Hippocampal formation (tissue), 2 donors: ENCODE measurements at places on chromosomes 6 and 20.
A peak's percentile ranks its signal among the peaks of the same experiment; 100 is the strongest.

DNA sequence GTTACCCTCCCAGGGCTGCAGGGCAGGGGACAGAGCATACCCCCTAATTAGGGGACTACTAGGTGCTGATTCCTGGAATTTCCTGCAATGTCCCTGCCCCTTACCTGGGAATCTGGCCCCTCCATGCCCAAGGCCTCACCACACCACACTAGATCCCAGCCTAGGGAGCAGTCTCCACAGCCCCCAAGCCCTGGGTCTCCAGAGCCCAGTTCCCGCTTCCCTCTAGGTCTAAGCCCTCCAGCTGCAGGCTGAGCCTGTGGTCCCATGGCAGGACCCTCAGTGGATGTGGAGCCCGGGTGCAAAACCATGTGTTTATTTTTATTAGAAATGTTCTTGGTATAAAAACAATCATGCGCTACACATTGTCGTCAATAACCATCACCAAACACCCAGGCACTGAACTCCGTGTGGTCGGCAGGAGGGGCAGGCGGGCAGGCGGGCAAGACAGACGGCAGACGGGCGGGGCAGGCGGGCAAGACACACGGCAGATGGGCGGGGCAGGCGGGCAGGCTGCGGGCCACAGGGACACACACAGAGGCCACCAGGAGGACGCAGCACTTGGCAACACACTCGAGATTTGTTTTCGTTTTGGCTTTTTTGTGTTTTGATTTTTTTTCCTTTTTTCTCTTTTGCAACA is 124.2 kb downstream of the GRM4 start:
- DNase-seq, result no peak

GRCh38 chr6:142871910-142872331 is 73.1 kb downstream of the HIVEP2 start:
- peak; percentile 21 for DNase-seq

DNA sequence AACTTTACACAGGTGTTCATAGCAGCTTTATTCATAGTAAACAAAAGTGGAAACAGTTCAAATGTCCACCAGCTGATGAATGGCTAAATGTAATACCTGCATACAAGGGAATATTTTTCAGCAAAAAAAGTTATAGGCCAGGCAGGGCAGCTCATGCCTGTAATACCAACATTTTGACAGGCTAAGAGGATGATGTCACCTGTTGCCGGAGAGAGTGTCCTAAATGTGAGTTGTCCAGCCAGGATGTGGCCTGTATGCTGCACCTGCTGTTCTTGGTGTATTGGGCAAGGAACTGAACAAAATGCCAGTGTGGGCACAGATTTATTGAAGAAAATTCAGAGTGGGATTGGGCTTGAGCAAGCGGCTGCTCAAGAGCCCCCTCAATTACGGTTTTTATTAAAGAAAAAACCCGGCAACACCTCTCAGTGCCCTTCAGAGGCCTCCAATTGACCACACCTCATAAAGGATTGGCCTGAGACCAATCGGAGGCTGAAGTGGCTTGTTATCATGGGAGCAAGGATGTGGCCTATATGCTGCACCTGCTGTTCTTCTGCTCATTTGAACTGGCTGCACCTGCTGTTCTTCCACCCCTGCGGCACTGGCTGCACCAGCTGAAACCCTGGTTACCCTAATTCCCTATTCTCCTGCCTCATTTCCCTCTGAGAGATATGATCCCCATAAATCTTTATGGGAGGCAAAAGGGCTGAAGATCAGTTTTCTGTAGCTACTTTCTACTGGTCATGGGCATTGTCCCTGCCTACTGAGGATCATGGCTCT is 164.3 kb upstream of the PROKR2 start:
- DNase-seq, result no peak

- DNase-seq, result no peak
Observed at GRCh38 chr6:125367036-125367782, 65.4 kb upstream of the HDDC2 start.

DNA sequence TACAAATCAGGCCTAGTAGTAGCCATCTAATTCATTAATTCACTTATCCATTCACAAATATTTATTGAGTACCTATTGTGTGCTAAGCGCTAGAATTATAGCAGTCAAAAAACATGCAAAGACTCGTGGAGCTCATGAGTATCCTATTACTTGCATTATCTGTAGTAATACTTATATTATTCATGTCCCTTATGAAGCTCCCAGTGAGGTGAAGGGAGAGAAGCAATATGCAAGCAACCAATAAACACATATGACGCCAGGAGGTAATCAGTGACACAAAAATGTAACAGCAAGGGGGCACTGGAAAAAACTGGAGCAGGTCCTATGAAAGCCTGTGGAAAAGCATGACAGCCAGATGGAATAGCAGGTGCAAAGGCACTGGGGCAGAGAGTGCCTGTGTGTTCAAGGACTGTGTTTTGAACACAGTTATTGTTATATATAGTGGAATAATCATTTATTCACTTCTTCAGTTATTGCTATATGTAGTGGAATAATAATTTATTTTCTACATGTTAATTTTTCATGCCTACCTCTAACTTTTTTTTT is 109.5 kb downstream of the KIF13A start:
- DNase-seq, result no peak

DNA sequence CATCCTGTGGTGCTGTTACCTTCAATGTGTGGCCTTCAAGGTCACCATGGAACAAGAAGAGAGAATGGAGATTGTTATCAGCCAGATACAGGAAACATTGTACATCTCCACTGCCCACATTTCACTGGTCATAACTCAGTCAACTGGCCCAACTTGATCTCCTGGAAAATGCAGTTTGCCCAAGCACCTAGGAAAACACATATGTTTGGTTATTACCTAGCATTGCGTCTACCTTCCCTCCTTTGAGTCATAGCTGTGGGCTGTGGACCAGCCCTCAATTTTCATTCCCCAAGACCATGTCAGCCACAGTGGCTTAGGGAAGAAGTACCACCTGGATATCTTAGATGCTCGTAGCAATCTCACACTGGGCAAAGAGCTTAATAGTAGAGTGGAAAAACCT is 513.4 kb downstream of the KIF16B start:
- no peak for DNase-seq

DNA sequence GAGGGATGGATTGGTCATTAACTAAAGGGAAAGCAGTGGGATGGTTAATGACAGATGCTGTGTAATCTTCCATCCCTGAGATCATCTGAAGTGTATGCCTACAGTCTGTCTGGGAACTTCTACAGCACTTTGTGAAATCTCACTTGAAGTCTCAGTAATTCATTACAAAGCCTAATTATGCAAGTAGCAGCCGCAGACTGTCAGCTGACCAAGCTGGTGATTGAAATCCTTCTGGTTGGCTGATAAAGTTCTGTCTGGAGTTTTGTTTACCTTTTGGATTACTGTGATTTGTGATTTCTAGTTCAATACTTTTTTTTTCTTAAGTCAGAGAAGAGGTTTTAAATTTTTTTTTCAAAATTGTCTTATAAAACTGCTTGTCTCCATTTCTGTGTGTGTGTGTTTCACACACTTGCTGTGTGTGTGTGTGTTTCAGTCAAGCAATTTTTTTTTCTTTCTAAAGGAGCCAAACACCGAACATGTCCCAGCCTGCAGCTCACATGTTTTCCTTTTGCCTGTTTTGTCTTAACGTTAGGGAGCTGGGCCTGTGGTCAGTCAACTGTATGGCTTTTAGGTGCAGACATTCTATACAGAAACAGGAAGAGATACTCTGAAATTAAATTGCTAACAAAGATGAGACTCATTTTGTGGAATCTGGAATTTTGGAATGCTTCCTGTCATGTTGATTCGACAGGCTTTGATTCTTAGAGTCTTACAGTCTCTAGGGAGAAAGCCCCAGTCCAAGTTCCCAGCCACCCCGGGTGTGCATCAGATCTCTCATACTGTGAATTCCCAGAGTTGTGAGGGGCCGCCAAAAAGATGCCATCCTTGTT is 28.5 kb upstream of the ADGRF4 start:
- no peak for DNase-seq

DNA sequence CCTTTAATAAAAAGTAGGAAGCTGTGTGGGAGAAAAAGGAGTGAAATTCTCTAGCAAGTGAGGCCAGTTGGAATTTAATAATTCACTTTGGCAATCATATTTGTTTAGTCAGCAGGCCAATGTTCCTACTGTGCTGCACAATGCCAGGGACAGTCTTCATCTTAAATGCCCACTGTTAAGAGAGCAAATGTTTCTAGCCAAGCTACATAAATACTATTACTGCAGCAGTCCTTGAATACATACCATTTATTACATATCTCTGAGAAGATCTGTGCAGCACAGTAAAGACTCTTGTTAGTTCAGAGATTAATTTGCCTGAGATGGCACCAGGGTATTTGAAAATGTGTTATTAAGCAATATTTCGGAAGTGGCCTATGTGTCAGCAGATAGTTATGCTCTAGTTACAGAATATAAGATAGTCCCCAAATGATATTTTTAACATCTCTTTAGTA is 105.4 kb downstream of the OGFRL1 start:
- DNase-seq, result no peak

GRCh38 chr20:57023007-57023406 is 243.4 kb downstream of the BMP7 start:
- no peak for DNase-seq

DNA sequence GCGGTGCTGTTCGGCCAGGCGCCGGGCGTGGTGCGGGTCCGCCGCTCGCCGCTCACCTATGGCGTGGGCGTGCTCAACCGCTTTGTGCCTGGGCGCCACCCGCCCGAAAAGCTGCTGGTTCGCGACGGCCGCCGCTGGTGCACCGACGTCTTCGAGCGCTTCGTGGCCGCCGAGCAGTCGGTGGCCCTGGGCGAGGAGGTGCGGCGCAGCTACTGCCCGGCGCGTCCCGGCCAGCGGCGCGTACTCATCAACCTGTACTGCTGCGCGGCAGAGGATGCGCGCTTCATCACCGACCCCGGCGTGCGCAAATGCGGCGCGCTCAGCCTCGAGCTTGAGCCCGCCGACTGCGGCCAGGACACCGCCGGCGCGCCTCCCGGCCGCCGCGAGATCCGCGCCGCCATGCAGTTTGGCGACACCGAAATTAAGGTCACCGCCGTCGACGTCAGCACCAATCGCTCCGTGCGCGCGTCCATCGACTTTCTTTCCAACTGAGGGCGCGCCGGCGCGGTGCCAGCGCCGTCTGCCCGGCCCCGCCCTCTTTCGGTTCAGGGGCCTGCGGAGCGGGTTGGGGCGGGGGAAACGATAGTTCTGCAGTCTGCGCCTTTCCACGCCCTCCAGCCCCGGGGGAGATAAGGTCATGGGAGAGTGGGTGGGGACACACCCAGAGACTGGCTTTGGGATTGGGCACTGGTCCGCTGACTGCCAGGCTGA is 15.7 kb downstream of the ADISSP start:
- DNase-seq, result no peak

- DNase-seq, result no peak
Observed at GRCh38 chr20:46311039-46311650, 2.8 kb upstream of the CDH22 start.

GRCh38 chr6:143501851-143502250 is 9.7 kb downstream of the FUCA2 start:
- no peak for DNase-seq

GRCh38 chr6:18532139-18532538 is 145.0 kb downstream of the RNF144B start:
- no peak for DNase-seq

GRCh38 chr6:70860045-70860444 is 96.8 kb downstream of the B3GAT2 start:
- DNase-seq, result no peak

- no peak for DNase-seq
Observed at GRCh38 chr6:123941855-123942254, 138.2 kb downstream of the NKAIN2 start.

DNA sequence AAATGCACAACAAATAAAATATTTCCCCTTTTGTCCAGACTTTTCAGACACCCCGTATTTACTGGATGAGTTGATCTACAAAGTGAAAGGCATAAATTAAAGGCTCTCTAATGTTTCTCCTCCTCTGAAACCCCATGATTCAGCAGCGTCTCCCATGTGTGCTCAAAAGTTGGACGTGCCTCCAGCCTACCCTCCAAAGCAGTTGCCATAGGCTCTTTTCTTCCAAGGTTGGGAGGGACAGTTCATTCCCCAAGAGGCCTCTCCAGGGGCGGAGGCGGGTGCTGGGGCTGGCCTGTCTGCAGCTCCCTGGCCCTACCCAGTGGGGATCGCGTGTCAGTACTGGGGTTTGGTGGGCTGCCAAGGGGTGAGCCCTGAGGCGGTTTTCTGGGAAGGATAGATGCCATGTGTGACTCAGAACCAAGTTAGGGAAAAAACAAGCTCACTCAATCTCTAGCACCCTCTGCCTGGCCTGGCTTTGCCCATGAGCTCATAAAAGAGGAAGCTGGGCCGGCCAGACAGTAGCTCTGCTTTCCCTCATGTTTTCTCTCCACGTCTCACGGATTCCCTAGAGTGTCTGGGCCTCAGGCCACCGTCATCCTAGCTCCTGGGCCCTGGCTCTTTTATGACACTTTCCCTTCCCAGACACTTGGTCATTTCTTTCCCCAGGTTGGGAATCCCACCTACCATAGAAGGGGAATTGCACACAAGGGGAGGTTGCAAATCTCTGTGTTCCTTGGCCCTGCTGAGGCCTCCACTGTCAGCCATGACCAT is 8.0 kb upstream of the IER3 start:
- no peak for DNase-seq

DNA sequence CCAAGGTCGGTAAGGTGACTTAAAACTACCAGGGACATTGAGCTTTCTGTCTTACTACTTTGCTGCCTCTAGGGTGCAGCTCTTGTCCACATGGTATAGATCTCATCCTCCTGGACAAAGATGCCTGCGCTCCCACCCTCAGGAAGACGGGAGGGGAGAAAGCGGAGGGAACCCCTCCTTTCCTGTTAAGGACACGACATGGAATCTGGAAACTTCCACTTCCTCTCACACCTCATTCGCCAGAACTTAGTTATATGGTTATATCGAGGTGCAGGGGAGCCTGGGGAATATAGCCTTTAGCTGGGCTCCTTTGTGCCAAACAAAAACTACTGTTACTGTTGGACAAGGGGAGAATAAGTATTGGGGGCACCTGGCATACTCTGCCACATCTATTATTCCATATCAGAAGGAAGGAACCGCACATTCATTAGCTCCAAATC is 224.3 kb upstream of the TSHZ2 start:
- DNase-seq, result no peak

- no peak for DNase-seq
Observed at GRCh38 chr20:59786801-59787537, 146.5 kb downstream of the SYCP2 start.

DNA sequence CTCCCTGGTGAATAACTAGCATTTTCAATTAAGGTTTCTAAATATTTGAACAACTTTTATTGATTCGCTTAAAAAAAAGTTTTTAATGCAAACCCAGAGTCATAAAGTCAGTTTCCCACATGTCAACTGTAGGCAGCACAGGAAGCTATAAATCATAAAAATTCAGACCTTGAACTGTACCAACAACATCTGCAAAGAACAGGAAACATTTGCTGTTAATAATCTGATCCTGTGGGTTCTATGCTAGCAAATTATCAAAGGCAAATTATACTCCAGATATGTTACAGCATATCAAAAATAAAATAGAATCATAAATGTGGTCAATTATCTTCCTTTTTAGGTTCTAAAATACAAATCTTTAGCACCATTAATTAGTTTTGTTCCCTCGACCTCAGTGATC is 16.6 kb upstream of the MAP7 start:
- no peak for DNase-seq

GRCh38 chr20:43438578-43439316 is 18.9 kb upstream of the SRSF6 start:
- no peak for DNase-seq

GRCh38 chr6:14975471-14975817 is 270.4 kb upstream of the JARID2 start:
- no peak for DNase-seq
